AML-193 (cell line): ENCODE measurements at places on chromosomes 2 and 18.

GRCh38 chr2:65539633-65540032 lies 107.2 kb upstream of the SPRED2 start:
- DNase-seq, result no peak

- DNase-seq, result no peak
Measured at GRCh38 chr2:71858071-71858470, 289.6 kb downstream of the CYP26B1 start.

DNA sequence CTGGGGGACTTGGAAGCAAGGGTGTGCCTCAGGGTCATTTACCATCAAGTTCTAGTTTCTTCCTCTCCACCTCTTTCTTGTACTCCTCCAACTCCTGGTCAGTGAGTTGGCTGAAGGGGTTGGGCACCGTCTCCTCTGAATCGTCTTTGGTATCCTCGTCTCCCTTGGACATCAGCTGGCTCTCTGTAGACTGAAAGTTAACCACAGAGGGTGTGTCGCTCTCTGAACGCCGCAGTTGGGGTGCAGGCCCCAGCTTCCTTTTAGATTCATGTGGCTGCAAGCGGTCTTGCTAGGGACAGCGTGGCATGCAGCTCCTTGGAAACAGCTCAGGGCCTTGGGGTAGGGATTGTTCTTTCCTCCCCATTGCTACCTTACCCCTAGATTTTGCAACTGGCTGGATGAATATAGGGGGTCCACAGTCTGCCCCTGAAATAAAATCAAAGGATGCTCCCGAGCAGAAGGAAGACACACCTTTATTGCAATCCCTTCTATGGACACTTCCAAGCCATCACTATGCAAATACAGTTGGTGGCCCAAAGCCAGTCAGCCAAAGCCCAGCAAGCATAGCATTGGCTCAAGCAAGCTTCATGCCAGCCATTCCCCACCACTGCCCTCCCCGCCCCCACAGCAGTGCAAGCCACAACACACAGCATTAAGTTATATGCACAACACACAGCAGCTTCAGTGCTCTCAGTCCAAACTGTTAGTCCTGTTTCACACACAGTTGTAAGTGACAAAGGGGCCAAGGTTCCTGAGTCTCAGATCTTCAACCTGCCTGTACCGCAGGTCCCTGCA lies 93.2 kb downstream of the ADD2 start:
- no peak for DNase-seq

GRCh38 chr2:1662606-1663180 lies 81.6 kb downstream of the PXDN start:
- no peak for DNase-seq

GRCh38 chr2:33366473-33366872 lies 110.0 kb upstream of the RASGRP3 start:
- DNase-seq, result no peak

- peak; percentile 16 for DNase-seq
Measured at GRCh38 chr2:105796131-105796638, 51.5 kb downstream of the NCK2 start.

- DNase-seq, result no peak
Measured at GRCh38 chr2:40166006-40166405, 285.9 kb downstream of the SLC8A1 start.

- DNase-seq, result no peak
Measured at GRCh38 chr2:34123996-34124785, 525.1 kb upstream of the FAM98A start.

- DNase-seq, result no peak
Measured at GRCh38 chr18:51107598-51108305, 77.7 kb downstream of the SMAD4 start.

DNA sequence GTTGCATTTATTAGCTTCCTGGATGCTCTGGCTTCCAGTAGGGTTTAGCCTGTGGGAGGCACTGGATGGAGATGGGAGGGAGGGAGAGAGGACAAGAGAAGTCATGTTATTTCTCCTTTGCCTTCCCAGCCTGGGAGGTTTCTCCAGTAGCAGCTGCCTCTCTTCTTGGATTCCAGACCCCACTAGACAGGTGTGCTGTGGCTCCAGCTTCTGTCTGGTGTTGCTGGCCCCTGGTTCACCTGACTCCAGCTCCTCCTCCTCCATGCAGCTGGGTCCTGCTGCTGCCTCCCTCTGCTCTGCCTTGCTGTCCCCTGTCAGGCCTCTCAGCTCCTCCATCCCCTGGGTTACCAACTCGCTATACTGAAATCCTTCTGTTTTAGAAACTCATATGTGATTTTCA lies 188.9 kb upstream of the TNP1 start:
- DNase-seq, result no peak

DNA sequence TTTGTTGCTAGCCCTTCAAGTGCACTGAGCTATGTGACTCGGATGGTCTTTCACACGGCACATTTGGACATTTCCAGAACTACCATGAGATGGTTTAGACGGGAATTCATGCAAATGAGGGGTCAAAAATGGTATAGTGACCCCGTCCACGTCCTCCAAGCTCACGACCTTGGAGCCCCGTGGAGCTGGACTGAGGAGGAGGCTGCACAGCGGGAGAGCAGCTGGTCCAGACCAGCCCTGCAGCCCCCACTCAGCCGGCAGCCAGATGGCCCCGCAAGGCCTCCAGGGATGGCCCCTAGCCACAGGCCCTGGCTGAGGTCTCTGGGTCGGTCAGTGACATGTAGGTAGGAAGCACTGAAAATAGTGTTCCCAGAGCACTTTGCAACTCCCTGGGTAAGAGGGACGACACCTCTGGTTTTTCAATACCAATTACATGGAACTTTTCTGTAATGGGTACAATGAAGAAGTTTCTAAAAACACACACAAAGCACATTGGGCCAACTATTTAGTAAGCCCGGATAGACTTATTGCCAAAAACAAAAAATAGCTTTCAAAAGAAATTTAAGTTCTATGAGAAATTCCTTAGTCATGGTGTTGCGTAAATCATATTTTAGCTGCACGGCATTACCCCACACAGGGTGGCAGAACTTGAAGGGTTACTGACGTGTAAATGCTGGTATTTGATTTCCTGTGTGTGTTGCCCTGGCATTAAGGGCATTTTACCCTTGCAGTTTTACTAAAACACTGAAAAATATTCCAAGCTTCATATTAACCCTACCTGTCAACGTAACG lies 88.8 kb downstream of the EPAS1 start:
- peak; percentile 83 for DNase-seq

- peak; percentile 7 for DNase-seq
Measured at GRCh38 chr2:179017773-179018357, 32.1 kb downstream of the CCDC141 start.

DNA sequence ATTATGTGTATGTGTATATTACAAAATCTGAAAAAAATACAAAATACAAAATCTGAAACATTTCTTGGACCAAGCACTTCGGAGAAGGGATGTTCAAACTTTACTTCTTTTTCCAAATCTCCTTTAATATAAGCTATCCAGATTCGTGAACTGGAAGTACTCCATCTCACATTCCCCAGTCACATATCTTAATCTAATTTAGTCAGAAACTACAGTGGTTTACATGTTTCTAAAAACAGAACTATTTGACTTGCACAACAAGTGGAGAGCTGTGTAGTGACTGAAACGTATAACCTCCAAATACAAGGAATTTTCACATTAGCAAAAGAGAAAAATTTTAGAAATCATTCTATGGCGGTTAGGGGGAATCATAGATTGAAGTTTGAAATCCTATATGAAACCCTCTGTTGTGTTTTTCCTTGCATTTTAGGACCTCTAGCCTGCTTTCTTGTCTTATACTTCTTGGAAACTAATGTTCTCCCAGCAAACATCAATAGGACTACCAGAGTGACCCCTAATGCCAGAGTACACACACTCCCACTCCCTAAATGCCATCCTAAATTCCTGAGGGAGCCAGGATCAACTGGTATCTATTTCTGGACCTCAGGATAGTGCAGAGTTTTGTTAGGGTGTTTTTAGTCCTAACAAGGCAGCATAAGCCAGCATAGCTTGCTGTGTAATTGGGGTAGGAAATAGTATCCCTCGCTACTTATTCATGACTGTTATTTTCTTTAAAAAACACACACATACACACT lies 30.2 kb upstream of the ROCK1 start:
- DNase-seq, result no peak

DNA sequence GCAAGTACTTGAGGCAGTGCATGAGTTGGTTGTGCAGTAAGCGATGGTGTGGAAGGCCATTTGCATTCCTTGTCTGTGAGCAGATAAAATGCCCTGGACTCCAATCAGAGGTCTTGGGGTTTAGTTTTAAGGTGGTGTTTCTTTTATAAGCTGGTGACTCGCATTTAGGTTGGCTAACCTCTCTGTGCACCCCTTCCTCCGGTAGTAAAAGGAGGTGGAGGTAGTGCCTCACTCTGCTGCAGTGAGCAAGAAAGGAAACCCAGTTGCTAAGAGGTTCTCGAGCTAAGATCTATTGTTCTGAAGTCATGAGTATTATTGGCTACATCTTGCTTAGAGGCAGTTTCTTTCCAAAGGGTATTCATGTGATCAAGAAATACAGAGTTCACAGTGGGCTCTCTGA lies 74.3 kb upstream of the EML6 start:
- no peak for DNase-seq

GRCh38 chr18:51150113-51150700 lies 47.3 kb downstream of the MEX3C start:
- no peak for DNase-seq

DNA sequence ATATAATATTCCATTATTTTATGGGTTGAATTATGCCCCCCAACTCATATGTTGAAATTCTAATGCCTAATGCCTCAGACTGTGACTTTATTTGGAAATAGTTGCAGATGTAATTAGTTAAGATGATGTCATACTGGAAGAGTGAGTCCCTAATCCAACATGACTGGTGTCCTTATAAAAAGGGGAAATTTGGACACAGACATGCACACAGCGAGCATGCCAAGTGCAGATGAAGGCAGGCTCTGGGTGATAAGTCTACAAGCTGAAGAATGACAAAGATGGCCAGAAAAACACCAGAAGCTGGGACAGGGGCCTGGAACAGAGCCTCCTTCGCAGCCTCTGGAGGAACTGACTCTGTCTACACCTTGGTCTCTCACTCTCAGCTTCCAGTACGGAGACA lies 10.0 kb upstream of the ASAP2 start:
- DNase-seq, result no peak

DNA sequence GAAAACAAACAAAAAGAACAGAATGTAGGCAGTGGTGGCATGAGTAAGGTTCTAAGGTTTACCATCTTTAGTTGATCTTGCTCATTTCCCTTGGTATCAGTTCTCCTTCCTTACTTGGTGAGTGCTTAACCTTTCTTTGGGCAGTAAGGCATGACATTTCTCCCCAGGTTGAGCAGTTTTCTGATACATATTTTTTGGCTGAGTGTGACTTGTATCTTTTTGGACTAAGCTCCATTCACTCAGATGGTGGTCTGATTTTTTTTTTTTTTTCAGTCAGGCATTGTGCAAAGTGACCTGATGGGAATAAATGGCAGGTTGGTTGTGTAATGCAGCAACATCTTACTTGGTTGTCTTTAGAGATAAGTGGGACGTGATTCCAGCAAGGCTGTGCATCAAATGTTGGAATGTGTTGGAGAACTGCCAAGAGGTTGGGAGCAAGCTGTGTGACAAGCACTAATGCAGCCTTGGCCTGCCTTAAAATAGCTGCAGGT lies 15.1 kb downstream of the SPTBN1 start:
- no peak for DNase-seq

- no peak for DNase-seq
Measured at GRCh38 chr18:42839408-42839807, 276.1 kb downstream of the RIT2 start.

GRCh38 chr2:107633580-107634147 lies 193.0 kb upstream of the RGPD4 start:
- DNase-seq, result no peak

DNA sequence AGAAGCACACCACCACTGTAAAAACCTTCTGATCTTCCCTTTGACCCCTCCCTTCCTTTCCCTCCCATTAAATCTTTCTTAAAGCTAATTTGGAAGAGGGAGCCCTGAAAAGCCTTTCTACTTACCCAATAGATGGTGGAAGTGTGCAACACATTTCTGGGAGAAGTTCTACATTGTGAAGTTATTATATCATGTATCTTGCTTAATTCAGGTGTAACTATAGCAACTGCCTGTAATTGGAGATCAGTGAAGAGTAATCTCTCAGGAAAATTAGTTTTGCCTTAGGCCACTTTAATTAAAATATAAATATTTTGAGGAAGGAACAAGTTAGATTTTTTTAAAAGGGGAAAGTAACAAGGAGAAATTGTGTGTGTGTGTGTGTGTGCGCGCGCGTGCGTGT lies 266.0 kb downstream of the SH3BP4 start:
- DNase-seq, result no peak

DNA sequence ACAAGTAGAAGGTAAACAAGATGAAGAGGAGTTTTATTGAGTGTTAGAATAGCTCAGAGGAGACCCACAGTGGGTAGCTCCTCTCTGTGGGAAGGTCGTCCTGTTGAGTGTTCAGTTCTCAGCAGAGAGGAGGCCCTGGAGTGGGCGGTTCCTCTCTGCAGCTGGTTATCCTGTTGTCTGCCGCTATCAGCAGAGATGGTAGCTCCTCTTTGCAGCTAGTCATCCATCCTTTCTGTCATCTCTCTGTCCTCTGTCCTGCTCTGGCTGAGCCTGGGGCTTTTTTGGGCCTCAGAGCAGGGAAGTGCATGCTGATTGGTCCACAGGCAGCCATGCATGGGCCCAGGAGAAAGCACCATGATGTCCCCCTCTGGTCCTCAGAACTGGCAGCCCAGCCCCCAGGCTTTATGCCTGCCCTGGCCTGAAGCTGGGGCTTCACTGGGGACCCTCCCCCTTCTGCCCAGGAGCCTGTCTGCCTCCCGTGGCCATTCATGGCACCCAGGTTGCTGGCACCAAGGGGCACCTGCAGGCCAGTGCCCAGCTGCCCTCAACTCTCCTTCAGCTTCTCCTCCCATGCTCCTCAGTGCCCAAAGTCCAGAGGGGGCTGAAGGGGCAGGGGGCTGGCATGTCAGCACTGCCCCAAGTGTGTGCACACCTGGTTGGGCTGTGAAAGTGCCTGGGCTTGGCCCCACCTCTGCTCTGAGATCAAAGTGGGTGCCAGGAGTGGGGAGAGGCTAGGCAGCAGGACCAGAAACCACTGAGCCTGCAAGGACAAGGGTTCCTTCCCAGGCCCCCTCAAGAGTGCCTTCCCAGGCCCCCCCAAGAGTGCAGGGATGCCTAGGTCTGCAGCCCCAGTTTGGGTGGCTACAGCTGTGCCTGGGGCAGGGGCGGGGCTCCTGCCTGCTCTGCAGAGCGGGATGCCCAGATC lies 98.7 kb downstream of the TWIST2 start:
- no peak for DNase-seq

GRCh38 chr2:49255409-49255971 lies 101.2 kb upstream of the FSHR start:
- DNase-seq, result no peak

DNA sequence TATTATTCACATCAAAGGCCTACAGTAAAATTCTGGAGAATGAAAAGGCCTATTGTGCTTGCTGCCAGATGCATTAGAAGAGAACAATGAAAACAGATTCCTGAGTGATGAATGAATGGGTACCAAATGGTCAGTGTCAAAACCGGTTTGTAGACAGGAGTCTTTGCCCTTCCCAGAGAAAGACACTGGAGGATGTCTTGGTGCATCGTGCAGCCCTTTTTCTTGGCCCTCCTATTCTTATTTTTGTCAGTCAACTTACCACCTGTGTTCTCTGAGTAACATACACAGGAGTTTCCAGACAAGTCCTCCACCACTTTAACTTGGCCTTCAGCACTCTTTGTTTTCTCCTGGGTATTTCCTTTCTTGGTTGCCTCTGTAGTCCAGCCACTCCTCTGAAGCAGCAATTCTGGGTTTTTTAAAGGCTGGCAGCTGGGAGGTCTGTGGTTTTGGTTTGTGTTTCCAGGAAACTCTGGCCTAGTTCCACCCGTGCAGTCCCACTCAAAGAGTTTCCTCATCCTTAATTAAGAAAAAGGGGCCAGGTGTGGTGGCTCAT lies 29.4 kb downstream of the PSTPIP2 start:
- DNase-seq, result peak; percentile 57

GRCh38 chr2:127737892-127738291 lies 36.6 kb downstream of the SFT2D3 start:
- DNase-seq, result no peak
